Liver (tissue), 10 donors: ENCODE measurements at places on chromosomes 6 and 20.
A peak's percentile ranks its signal among the peaks of the same experiment; 100 is the strongest.

DNA sequence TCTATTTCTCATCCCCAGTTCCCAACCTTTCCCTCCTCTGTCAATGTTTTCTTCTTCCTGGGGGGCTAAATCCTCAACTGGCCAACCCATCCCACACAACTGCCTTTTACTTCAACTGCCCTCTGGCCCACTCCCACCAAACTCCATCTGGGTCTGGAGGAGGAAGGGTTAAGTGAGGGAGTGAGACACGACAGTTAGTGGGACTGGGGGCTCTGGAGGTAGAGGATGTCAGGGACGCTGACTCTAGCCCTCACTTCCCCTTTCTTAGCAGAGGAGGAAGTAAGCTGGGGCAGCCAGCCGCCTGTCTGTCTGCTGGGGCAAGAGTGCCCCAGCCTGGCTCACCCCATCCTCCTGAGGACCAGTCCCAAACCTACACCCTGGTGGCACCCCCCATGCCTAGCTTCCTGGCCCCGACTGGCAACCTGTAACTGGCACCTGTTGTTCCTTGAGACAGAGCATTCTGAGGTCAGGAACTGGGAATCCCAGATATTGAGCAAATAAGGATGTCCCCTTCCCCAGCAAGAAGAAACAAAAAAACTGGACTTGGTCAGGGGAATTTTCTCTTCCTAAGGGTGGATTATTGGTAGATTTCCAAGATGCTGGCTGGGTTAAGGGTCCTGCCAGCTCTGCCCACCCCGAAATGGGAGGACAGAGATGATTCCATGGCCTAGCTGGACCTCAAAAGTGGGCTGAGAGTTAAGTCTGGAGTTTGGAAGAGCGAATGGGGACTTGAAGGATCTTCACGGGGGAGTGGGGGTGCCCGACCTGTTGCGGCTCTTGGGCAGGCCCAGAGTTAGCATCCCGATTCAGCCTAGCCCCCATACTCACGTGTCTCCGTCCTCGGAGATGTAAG is 971 bp downstream of the NFKBIE start:
- no peaks in the 10 kb centered on the region for H3K27me3 ChIP-seq
- no peak for DNase-seq
- peaks cover 10% of the 10 kb centered on the region for H3K36me3 ChIP-seq
- peak overlapping the region; percentile 68 for H3K4me3 ChIP-seq
- H3K4me1 ChIP-seq, result peaks cover 33% of the 10 kb centered on the region

GRCh38 chr6:7176208-7176607 is 68.4 kb downstream of the RREB1 start:
- H3K4me1 ChIP-seq, result peaks cover 14% of the 10 kb centered on the region
- H3K4me3 ChIP-seq, result no peak overlapping the region
- H3K27ac ChIP-seq, result no peak overlapping the region
- DNase-seq, result no peak

DNA sequence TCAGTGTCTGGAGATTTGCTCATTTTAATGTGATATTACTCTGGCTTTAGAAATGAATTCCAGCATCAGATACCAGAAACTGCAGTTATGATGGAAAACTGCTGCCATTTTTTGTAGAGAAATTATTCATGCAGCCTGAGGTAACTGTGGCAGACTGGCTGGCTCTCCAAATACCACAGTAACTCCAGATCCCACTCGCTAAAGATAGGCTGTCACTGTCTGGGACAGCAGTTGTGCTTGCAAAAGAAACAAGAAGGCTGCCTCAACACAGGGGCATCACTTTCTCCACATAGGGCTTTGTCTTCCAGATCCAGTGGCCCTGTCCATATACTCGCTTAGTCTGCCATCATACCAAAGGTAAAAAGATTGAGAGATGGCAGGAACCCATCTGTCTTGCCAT is 52.7 kb downstream of the FAM184A start:
- H3K27me3 ChIP-seq, result no peaks in the 10 kb centered on the region
- no peak overlapping the region for H3K27ac ChIP-seq
- no peaks in the 10 kb centered on the region for H3K36me3 ChIP-seq
- no peaks in the 10 kb centered on the region for H3K4me1 ChIP-seq
- DNase-seq, result no peak
- H3K4me3 ChIP-seq, result no peak overlapping the region

DNA sequence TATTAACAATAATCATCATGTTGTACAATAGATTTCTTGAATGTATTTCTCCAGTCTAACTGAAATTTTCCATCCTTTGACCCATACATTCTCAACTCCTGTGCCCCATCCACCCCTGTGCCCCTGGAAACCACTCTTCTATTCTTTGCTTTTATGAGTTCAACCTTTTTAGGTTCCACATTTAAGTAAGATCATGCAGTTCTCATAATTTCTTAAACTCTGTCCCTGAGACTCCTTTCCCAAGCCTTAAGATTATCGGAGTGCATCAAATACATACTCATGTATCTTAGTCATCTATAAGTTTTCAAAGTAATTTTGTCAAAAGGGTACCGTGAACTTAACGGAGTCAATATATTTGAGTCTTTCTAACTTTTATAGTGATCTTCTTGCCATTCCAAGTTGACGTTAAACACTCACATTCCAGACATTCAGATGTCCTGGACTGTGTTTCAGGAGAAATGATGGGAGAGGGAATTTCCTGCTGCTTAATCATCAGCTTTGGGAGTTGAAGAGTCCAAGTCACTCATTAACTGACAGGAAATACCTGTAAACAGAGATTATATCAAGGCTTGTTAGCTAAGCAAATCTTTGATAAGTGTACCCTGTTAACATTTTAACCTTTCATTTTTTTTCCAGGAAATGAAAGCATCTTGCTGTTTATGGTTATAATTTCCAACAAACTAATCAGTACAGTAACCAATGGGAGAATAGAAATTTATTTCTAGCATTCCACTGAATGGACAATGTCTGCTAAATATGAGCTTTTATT is 73.3 kb downstream of the ADGRG6 start:
- H3K36me3 ChIP-seq, result no peaks in the 10 kb centered on the region
- peak overlapping the region; percentile 58 for H3K27ac ChIP-seq
- no peaks in the 10 kb centered on the region for H3K27me3 ChIP-seq
- peak overlapping the region; percentile 5 for H3K4me3 ChIP-seq
- DNase-seq, result no peak
- H3K4me1 ChIP-seq, result peaks cover 9% of the 10 kb centered on the region

GRCh38 chr6:119934816-119935215 is 585.3 kb upstream of the MAN1A1 start:
- no peak overlapping the region for H3K27ac ChIP-seq
- no peak overlapping the region for H3K4me3 ChIP-seq
- no peak for DNase-seq
- no peaks in the 10 kb centered on the region for H3K36me3 ChIP-seq
- no peaks in the 10 kb centered on the region for H3K27me3 ChIP-seq

DNA sequence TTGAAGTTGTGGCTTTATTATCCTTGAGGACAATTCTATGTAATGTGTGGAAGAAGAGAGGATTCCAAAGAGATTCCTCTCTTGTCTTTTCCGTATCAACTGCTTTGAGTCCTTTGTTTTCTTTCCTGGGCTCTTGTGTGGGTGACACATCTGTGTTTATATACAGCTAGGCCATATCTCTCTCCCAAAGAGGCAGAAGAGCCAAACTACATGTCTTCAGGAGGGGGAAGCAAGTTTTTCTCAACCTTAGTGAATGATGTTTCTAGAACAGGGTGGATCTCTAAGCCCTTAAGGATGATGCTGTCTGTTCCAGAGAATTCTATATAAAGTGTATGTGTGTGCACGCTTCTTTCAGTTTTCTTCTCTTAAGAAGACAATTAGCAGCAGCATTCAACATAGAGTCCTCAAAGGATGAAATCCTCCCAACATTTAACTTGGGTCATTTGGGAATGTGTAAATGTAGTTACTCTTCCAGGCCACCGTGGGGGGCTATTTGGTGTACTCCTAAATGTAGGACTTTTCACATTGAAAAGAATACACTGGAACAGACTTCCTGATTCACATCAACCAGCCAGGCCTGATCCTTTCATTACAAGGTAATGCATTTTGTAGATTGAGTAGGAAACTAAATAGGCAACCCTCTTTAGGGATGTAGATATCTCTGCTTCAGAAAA is 92.8 kb upstream of the EEF1E1 start:
- no peaks in the 10 kb centered on the region for H3K4me1 ChIP-seq
- DNase-seq, result no peak

- H3K27me3 ChIP-seq, result no peaks in the 10 kb centered on the region
- no peak overlapping the region for H3K4me3 ChIP-seq
- H3K4me1 ChIP-seq, result peaks cover 19% of the 10 kb centered on the region
- no peaks in the 10 kb centered on the region for H3K36me3 ChIP-seq
These were observed 103.8 kb downstream of the CEBPB start for GRCh38 chr20:50294164-50295088.

- H3K4me3 ChIP-seq, result no peak overlapping the region
- no peak overlapping the region for H3K27ac ChIP-seq
- H3K36me3 ChIP-seq, result no peaks in the 10 kb centered on the region
- no peak for DNase-seq
- no peaks in the 10 kb centered on the region for H3K4me1 ChIP-seq
- no peaks in the 10 kb centered on the region for H3K27me3 ChIP-seq
These were observed 233.7 kb upstream of the ZFP64 start for GRCh38 chr20:52425253-52425652.

DNA sequence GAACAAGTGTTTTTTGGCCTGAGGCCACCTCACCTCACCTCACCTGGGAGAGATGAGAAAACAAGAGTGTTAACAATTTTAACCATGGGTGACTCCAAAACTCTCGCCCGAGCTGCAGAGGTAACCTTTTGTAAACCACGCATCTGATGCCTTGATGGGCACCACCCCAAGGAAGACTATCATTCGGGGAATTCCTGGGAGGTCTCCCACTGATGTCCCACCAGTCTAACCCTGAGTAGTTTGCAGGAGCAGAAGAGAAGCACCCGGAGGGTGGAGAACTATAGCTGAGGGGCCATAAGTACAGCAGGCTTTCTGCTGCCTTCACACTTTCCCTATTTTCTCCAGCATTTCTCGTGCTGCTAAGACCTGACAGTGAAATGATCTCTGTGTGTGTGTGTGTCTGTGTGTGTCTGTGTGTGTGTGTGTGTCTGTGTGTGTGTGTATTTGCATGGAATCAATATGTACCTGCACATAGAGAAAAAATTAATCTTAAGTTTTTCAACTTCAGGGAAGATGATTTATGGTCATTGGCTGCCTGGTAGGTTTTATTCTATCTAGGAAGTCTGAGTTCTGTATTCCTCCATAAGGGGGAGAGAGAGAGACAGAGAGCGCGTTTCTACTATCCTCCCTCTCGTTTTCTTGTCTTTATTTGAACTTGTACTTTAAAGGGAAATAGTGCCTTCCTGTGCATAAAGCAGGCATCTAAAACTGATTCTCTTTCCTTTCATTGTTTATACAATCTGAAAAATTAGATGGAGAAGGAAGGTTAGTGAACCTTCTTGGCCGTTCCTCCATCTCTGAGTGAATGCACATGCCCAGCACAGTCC is 75.8 kb downstream of the CAP2 start:
- no peak for DNase-seq
- no peaks in the 10 kb centered on the region for H3K27me3 ChIP-seq
- peaks cover 2% of the 10 kb centered on the region for H3K36me3 ChIP-seq
- no peaks in the 10 kb centered on the region for H3K4me1 ChIP-seq

GRCh38 chr6:144969602-144970272 is 684.6 kb downstream of the UTRN start:
- H3K4me3 ChIP-seq, result no peak overlapping the region
- no peak overlapping the region for H3K27ac ChIP-seq
- H3K36me3 ChIP-seq, result no peaks in the 10 kb centered on the region
- no peak for DNase-seq
- no peaks in the 10 kb centered on the region for H3K27me3 ChIP-seq

DNA sequence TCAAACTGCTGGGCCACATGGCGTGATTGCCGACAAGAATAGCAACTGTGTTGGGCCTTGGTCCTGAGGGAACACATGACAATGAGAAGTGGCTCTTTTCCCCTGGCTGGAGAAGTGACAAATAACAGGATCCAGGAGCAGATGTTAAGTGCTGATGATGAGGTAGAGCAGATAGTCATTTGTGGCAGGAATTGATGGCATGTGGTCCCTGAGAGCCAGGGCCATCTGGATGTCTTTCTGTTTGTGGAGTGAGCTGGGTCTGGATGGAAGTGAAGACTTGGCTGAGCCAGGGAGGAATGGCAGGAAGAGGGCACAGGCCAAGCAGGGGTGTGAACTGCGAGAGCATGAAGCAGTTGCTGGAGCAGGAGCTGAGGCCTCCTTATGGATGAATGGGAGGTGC is 67.8 kb downstream of the SCAND1 start:
- H3K4me3 ChIP-seq, result no peak overlapping the region
- no peaks in the 10 kb centered on the region for H3K4me1 ChIP-seq
- H3K27ac ChIP-seq, result no peak overlapping the region
- H3K36me3 ChIP-seq, result no peaks in the 10 kb centered on the region

- no peaks in the 10 kb centered on the region for H3K4me1 ChIP-seq
- no peak for DNase-seq
- H3K27me3 ChIP-seq, result no peaks in the 10 kb centered on the region
- no peaks in the 10 kb centered on the region for H3K36me3 ChIP-seq
- no peak overlapping the region for H3K4me3 ChIP-seq
These were observed 111.0 kb downstream of the PLCB1 start for GRCh38 chr20:8242827-8243724.

GRCh38 chr6:154885214-154885613 is 109.9 kb upstream of the TIAM2 start:
- no peaks in the 10 kb centered on the region for H3K36me3 ChIP-seq
- no peak for DNase-seq
- no peak overlapping the region for H3K4me3 ChIP-seq

DNA sequence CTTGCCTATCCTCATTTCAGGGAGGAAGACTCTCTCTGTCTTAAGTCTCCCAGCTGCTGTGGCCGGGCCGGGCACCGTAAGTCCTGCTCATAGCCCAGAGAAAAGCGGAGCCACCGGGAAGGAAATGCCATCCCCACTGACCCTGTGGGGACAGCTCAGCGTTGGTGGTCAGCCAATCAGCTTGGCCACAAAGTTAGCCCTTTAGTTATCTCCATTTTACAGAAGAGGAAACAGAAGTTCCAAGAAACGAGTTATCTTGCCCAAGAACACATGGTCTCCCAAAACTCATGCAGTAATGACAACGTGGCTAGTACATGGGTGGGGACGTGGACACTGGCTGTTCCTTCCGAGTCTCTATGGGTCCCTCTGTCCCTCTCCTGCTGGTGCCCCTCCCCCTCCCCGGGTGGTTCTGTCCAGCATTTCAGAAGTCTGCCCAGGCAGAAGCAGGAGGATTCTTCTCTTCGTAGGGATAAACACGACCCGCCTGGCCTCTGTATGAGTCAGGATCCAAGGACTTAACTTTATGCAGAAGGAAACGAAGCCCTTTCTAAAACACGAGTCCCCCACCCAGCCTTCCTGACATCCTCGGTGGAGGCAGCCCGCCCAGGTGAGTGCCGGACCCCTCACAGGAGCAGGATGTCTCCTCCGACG is 273.8 kb downstream of the CDH4 start:
- H3K27me3 ChIP-seq, result no peaks in the 10 kb centered on the region
- no peak for DNase-seq
- no peaks in the 10 kb centered on the region for H3K4me1 ChIP-seq
- H3K27ac ChIP-seq, result no peak overlapping the region
- H3K4me3 ChIP-seq, result no peak overlapping the region
- no peaks in the 10 kb centered on the region for H3K36me3 ChIP-seq
